Ureter (tissue), 1 donor: ENCODE measurements at places on chromosomes 7 and 10. TPM values are rescaled to one million over a fixed set of nuclear protein-coding genes. Genes with fewer than 3 reads are reported as not detected.

The SLC37A3 gene
- total RNA-seq, result 35.8 TPM

The CCL24 gene
- not detected for total RNA-seq

The SUN3 gene
- total RNA-seq, result not detected

The SPDYE11 gene
- not detected for total RNA-seq

The FGFBP3 gene
- 2.9 TPM for total RNA-seq

The GIMAP6 gene
- 26.3 TPM for total RNA-seq

The TSC22D4 gene
- total RNA-seq, result 42.9 TPM

The AEBP1 gene
- total RNA-seq, result 131 TPM

The FBXO24 gene
- total RNA-seq, result 0.29 TPM

The AZGP1 gene
- total RNA-seq, result 6.2 TPM

The MKLN1 gene
- 99.6 TPM for total RNA-seq

- no peak for DNase-seq
These were observed 34.1 kb downstream of the EGFR start for GRCh38 chr7:55052741-55053427.

- DNase-seq, result no peak
These were observed 83.6 kb downstream of the LRRN3 start for GRCh38 chr7:111174510-111174909.

GRCh38 chr10:36441557-36441956 is 683.8 kb upstream of the ANKRD30A start:
- DNase-seq, result no peak

DNA sequence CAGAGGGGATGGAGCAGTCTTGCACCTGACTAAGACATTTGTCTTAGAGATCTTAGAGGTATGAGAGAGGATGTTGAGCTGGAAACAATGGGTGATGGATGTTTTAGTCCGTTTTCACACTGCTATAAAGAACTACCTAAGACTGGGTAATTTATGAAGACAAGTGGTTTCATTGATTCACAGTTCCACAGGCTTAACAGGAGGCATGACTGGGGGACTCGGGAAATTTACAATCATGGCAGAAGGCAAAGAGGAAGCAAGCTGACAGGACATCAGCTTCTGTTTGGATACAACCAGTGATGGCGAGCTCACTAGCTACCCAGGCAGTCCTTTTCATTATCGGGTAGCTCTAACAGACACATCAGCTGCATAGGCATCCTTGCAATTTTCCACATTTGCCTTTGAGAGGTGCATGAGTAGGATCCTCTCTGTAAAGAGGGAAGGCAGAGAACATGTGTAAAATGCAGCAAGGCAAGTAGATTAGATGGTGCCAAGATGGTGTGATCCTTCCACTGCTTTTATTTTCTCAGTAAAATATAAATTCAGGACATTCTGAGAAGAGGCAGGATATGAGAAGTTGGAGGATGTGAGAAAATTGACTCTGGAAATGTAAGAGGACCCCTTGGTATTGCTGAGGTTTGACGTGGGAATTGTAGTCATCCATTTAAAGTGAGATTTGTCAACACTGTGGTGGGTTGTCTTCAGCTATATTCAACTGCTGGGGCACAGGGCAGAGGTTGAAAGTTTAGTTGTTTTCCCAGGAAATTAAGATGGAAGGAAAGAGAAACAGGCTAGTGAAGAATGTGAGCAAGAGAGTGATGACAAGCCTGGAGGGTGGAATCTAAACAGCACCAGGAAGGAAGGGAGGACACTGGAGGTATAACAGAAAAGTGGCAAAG is 1140.0 kb upstream of the AUTS2 start:
- no peak for DNase-seq

GRCh38 chr7:74069790-74070618 is 13.6 kb upstream of the LIMK1 start:
- DNase-seq, result no peak

GRCh38 chr10:28946479-28946878 is 269.2 kb downstream of the BAMBI start:
- no peak for DNase-seq

GRCh38 chr7:112897839-112898431 is 107.7 kb upstream of the TMEM168 start:
- DNase-seq, result no peak

GRCh38 chr10:10520491-10521385 is 496.9 kb upstream of the CELF2 start:
- DNase-seq, result no peak

GRCh38 chr10:63767138-63767801 is 246.1 kb downstream of the REEP3 start:
- no peak for DNase-seq

GRCh38 chr10:11307004-11307403 is 289.3 kb downstream of the CELF2 start:
- DNase-seq, result no peak

DNA sequence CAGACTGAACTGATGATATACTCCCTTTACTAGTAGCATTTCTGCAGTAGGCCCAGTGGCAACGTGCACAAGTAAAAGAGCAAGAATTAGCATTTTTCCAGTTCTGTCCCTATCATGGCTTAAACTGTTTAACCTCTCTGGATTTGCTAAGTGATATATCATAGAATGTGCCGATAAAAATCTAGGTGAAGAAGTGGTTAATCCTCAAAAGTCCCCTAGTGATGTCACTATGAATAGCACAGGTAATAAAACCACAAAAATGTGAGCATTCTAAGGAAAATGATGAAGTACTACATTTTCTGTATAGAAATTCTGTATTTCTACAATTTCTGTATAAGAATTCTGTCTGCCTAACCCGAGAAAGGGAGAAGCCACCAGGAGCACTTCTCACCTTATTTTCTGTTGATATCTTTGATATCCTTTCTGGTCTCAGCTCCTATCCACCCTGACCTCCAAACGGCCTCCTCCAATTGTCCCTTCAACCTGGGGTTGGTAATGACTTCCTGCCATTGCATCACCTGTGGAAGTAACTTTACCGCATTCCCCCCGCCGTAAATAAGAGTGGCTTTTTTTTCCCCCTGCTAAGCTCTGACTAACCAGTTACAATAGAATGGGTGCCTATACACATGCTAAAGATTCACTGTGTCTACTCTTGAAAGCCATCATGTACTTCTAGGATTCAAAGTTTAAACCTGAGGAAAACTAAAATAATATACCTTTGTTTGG is 155.9 kb upstream of the ASAH2 start:
- DNase-seq, result no peak

DNA sequence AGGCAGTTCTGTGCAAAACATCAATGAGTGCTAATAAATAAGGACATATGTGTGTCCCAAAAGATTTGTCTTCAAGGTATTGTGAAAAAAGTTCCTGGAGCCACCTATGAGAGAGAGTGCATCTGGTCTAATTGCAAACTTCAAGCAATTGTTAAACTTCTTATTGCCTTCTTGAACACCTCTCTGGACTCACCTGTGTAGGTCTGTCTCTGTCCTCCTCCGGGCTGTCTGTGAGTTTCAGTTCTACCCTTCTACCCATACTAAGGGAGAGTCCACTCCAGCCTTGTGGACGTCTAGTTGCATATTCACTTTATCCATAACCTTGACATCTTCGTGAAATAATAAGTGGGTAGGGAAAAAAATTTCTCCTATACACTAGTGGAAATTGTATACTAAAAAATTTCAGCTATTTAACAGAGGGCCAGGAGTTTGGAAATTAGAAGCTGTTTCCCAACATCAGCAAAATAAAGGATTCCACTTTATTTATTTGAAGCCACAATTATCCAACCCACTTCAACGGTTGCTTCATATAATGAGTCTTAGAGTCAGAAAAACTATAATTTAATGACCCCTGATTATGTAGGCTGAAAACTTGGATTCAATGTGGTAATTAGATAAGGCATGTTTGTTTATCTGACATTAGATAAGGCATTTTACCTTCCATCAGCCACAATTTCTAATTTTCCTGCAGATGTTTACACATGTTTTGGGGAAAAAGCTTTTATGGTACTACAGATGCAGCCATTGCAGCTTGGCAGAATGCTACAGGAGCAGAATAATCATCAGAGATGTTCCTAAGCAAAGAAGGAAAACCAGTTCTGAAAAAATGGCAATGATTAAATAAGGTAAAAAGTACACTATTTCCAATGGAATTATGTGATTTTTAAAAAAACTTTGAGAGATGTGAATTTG is 150.8 kb upstream of the FAM3C start:
- no peak for DNase-seq

DNA sequence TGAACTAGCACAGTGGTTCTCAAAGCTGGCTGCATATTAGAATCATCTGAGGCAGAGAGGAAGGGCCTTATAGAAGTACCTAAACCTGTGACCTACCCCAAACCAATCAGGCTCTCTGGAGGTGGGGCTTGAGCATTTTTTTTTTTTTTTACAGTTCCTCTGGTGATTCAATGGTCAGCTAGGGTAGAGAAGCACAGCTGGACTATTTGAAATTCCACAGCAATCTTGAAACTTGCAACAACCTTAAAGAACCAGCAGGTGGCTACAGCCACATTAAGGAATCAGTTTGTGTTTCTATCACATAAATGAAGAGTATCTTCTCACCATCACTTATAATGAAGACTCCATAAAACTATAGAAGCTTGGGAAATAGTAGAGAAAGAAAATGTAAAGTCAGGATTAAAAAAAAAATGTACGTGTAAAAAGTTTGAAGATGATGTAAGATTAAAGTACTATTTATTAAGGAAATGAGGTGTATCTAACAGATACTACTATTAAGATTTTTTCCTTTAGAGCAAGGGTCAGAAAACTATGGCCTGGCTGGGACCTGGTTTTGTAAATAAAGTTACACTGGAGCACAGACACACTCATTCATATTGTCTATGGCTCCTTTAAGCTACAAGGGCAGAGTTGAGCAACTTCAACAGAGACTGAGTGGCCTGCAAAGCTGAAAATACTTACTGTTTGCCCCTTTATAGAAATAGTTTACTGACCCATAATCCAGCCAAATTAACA is 3.8 kb downstream of the RTKN2 start:
- DNase-seq, result no peak

DNA sequence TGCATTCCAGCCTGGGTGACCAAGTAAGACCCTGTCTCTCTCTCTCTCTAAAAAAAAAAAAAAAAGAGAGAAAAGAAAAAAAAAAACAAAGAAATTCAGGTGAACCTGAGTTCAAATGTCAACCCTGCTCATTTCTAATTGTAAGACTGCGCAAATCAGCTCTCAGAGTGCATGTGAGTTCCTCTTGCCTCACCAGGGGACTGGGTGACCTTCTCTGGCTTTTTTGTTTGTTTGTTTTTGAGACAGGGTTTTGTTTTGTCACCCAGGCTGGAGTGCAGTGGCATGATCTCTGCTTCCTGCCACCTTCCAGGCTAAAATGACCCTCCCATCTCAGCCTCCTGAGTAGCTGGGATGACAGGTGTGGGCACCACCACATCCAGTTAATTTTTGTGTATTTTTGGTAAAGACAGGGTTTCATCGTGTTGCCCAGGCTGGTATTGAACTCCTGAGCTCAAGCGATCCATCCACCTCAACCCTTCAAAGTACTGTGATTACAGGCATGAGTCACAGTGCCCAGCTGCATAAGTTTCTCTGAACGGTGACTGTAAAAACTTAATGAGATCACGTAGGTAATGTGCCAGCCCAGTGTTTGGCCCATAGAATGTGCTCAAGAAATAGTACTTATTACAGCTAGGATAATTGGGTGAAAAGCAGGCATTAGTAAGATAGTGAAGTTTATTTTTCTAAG is 45.3 kb upstream of the BAMBI start:
- no peak for DNase-seq

GRCh38 chr10:124354411-124355382 is 64.0 kb downstream of the OAT start:
- peak; percentile 69 for DNase-seq

GRCh38 chr10:44862924-44863323 is 48.2 kb upstream of the TMEM72 start:
- no peak for DNase-seq

DNA sequence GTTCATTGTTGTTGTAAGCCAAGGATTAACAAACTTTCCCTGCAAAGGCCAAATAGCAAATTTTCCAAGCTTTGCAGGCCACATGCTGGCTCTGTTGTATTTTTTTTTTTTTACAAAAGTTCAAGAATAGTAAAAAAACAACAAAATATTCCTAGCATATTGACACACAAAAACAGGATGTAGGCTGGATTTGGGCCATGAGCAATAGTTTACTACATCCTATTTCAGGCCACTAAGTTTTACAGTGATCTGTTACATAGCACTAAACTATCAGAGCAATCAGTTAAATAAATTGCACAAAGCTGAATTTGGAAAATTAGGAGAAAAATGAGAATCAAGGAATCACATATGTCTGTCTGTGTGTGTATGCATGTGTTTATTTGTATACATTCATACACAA is 491.8 kb upstream of the GHITM start:
- DNase-seq, result no peak

DNA sequence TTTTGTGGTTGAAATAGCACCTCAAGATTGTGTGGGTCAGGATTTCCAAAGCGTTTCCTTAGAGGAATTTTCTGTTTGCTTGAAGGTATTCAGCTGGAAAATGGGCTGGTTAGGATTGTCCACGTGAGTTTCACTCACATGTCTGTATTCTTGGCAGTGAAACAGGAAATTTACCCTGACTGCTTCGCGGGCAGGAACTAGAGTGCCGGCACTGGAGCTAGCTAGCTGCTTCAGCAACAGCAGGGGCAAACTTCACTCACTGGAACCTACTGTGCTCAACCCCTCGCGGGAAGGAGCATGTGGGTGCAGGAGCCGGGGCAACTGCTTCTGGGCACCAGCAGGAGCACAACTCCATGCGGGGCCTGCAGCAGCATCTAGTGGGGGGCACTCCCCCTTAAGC is 38.0 kb upstream of the RTKN2 start:
- no peak for DNase-seq

DNA sequence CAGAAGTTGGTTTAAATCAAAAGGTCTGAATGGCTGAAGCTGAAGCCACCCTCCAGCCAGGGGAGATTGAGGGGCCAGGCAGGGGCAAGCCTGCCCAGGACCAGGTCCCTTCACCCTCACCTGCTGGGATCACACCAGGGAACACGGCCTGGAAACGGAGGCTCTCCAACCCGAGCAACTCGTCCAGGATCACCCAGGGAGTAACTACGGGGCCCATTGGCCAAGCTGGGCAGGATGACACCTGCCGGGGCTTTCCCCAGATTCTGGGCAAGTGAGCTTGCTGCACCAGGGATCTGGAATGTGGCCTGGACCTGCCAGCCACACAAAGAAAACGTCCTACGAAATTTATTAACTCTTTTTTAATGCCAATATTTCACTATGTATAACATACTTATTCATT is 30.4 kb upstream of the PPP2R2D start:
- DNase-seq, result no peak

GRCh38 chr10:34834274-34834673 is 19.2 kb upstream of the PARD3 start:
- DNase-seq, result no peak

- DNase-seq, result no peak
These were observed 61.6 kb downstream of the ARHGAP22 start for GRCh38 chr10:48543182-48543844.

- no peak for DNase-seq
These were observed 19.2 kb upstream of the ZPBP start for GRCh38 chr7:50112250-50112649.

DNA sequence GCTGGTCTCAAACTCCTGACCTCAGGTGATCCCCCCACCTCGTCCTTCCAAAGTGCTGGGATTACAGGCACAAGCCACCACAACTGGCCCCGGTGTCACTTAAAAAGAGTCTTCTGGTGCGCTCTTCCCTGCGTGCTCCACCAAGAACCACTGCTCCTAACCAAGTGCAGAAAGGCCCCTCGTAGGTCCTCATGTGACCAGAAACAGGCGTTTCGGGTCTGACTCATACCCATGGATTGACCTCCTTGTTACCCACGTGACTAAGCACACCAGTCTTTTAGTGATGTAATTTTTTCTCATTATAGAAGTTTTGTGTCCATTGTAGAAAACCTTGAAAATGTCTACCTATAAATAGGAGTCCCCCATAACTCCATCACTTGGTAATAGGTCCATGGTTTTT is 13.9 kb downstream of the FKBP6 start:
- no peak for DNase-seq
